ENCODE measurements at places on chromosomes 13 and 19.

DNA sequence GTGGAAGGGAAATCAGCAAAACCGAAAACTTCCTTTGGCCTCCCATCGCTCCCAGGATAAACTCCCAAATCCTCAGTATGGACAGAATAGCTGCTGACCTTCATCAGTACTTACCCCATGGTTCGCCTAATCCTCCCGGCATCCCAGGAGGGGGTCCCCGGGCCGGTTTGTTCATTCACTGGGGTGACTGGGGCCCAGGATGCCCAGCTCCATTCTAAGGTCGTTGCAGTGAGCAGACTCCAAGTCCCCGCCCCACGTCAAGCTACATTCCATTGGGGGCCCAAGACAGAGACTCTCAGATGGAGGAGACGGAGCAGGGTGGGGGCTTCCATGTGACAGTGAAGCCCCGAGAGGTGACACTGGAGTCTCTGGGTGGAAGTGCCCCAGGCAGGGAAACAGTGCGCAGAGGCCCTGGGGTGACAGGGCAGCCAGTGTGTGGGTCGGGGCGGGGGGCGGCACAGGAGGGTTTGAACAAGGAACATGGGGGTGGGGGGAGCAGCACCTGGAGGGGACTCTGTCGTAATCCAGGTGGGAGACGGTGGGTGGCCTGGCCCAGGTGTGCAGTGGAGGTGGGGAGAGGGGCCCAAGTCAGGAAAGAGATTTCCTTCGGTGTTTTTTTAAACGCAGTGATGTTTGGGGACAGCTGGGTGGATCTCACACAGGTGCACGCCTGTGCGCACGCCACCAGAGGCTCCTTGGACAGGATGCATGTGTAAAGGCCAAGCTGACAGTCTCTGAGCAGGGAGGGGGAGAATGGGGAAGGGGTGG is 5.1 kb downstream of the SSBP4 start:
- no peak for DNase-seq

GRCh38 chr19:17803264-17803896 is 8.4 kb downstream of the B3GNT3 start:
- no peak for DNase-seq

GRCh38 chr19:3389876-3390371 is 23.5 kb downstream of the NFIC start:
- no peak for DNase-seq

DNA sequence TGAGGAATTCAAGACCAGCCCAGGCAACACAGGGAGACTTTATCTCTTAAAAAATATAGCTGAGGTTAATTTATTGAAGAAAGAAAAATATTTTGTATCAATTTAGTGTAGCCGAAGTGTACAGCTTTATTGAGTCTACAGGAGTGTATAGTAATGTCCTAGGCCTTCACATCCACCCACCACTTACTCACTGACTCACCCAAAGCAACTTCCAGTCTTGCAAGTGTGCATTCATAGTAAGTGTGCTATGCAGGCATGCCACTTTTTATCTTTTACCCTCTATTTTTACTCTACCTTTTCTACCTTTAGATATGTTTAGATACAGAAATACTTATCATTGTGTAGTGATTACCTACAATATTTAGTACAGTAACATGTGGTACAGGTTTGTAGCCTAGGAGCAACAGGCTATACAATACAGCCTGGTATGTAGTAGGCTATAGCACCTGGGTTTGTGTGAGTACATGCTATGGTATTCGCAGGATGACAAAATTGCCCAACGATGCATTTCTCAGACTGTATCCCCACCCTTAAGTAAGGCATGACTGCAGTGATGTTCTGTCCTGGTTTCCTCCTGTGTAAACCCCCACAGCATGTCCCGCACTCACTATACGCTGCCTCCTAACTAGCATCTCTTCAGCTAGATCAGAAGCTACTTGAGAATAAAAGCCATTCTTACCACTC is 15.3 kb upstream of the ATP12A start:
- no peak for DNase-seq

GRCh38 chr13:110652231-110652730 is 36.9 kb downstream of the NAXD start:
- no peak for DNase-seq

- DNase-seq: no peak
Observed at GRCh38 chr19:45464274-45464673, 3.5 kb upstream of the FOSB start.

GRCh38 chr13:114081761-114082681 is 50.4 kb downstream of the RASA3 start:
- no peak for DNase-seq

DNA sequence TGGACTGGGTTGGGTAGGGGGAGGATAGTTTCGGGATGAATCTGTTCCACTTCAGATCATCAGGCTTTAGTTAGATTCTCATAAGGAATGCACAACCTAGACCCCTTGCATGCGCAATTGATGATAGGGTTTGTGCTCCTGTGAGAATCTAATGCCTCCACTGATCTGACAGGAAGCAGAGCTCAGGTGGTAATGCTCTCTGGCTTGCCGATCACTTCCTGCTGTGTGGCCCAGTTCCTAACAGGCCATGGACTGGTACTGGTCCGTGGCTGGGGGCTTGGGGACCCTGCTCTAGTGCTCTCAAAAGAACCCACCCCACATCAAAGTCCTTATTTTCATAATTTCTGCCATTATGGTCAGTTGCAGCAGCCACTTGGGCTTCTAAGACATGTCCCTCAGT is 30.1 kb downstream of the DNAJC3 start:
- DNase-seq: no peak

DNA sequence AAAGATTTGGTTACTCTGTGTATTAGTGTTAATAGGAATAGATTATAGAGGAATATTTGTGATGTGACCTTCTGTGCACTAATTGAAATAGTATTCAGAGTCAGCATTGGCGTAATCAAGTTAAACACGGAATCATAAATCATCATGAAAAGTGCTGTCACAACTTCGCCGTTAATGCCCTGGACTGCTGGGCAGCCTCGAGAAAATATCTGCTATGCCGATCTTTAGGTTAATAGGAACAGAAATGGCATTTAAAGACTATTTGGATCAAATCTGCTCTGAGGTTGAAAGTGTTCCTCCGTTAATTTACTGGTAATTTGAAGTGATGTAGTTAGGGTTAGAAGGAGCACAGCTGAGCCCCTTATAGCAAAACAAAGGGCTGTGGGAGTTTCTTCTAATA is 219.0 kb downstream of the MZT1 start:
- DNase-seq: no peak

- no peak for DNase-seq
Observed at GRCh38 chr13:75869981-75870380, 233.9 kb downstream of the LMO7 start.

DNA sequence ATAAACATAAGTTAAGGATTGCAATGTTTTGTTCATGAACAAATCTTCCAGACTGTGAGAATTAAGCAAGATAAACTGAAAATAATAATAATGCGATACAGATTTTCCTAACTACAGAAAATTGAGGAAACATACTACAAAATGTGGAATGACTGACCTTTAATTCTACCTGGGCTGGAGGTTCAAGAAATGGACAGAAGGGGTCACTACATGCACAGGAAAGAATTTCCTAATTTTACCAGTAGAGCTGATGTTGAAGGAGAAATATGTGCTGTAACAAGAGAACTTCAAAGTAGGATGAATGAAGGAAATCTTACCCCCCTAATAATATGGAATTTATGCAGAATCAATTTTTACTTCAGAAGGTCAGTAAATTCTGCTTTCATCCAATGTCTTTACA is 62.3 kb downstream of the ZNF627 start:
- DNase-seq: peak; percentile 19

All from cerebellar cortex (tissue), 1 donor.